ENCODE measurements at places on chromosomes 5 and 9.

- no peak for DNase-seq
These were observed 21.3 kb downstream of the NR6A1 start for GRCh38 chr9:124749781-124750180.

DNA sequence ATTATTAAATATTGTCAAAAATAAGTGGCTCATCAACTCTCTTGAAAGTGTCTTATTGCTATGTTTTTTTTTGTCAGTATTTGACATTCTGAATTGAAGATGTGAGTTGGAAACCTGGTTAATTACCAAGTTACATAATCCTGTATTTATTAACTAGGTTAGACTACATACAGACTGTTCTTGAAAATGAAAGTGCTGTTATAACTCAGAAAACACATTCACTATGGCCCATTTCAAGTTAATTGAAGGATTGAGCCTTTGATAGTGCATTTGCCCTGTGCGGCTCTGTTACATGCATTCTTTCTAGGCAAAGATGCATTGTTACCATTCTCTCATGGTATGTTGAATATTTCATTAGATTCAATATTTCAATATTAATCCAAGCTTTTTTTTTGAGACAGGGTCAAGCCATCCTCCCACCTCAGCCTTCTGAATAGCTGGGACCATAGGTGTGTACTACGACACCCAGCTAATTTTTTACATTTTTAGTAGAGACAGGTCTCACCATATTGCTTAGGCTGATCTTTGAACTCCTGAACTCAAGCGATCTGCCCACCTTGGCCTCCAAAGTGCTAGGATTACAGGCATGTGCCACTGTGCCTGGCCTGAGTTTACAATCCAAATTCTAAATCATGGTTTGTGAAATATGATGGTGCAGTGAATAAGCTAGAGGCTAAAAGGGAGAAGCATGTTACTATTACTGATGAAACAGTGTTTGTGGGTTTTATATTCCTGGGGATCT lies 10.0 kb downstream of the CTNNA1 start:
- no peak for DNase-seq

- DNase-seq: no peak
These were observed 40.8 kb downstream of the LIFR start for GRCh38 chr5:38515646-38516045.

DNA sequence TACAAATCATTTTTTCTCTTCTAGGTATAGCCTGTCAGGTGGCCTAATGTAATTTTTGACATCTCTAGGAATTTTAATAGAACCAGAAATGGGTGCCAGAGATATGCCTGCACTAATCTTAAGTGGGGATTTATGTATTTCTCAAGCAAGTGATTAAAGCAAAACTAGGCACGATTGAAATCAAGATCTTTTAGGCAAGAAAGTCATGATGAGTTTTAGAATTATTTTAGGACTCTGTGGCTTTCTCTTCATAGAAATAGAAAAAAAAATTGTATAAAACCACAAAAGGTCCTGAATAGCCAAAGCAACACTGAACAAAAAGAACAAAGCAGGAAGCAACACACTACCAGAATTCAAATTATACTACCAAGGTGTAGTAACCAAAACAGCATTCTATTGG lies 952 bp upstream of the AMACR start:
- no peak for DNase-seq

GRCh38 chr9:133737071-133737773 lies 930 bp downstream of the SARDH start:
- DNase-seq: no peak

DNA sequence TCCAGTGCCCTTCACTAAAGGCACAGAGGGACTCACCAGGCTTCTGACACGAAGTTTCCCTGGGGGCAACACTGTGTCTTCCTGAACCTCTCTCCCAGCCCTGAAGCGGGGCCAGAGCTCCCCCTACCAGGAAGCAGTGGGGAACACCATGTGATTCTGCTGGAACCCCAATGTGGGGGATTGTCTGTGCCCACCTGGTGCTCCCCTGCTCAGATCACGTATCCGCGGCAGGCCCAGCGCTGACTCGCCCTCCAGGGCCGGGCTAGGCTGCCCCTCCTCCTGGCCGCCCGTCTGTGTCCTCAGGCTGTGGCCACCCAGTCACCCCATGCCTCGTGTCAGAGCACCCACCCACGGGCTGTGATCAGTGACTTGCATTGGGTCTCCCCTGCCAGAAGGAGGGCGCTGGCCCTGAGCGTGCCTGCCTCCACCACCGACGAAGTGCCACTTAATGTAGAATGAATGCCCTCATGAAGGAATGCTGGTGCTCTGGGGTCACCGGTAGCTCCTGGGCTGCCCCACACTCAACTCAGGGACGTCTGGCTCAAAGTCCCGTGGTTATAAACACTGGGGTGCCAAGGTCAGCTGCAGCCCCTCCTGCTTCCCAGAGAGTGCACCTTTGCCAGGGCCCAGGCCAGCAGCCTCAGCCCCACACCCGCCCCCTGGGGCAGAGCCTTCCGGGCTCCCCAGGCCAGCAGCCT lies 22.1 kb downstream of the SARDH start:
- no peak for DNase-seq
